ENCODE measurements at places on chromosomes 5 and 9.

GRCh38 chr9:128614728-128615127, 41.9 kb downstream of the DYNC2I2 start:
- DNase-seq: no peak

- DNase-seq: no peak
Measured at GRCh38 chr5:68458416-68459021, 243.0 kb downstream of the PIK3R1 start.

GRCh38 chr5:27038476-27038875, at the start of gene CDH9:
CDH9 (minus strand) TSS chr5:27038586; CDS start chr5:26988333, 50,253 bp downstream.
- peak; percentile 16 for DNase-seq

DNA sequence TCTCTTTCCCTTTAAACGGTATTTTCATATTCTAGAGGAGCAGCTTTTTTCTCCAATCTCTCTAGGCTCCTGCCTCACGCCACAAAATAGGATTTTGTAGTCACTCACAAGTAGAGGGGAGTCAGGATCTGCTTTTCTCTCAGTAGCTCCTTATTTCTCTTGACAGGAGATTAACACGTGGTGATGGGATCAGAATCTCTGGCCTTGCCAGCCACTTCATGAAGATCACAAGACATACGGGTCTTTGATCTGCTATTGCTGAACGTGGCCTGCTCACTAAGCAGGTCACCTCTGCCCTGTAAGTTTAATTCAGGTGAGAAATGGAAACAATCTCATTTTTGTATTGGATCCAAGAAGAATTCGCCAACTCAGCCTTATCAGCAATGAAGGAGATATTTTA, 257.5 kb downstream of the DIRAS2 start:
- no peak for DNase-seq

DNA sequence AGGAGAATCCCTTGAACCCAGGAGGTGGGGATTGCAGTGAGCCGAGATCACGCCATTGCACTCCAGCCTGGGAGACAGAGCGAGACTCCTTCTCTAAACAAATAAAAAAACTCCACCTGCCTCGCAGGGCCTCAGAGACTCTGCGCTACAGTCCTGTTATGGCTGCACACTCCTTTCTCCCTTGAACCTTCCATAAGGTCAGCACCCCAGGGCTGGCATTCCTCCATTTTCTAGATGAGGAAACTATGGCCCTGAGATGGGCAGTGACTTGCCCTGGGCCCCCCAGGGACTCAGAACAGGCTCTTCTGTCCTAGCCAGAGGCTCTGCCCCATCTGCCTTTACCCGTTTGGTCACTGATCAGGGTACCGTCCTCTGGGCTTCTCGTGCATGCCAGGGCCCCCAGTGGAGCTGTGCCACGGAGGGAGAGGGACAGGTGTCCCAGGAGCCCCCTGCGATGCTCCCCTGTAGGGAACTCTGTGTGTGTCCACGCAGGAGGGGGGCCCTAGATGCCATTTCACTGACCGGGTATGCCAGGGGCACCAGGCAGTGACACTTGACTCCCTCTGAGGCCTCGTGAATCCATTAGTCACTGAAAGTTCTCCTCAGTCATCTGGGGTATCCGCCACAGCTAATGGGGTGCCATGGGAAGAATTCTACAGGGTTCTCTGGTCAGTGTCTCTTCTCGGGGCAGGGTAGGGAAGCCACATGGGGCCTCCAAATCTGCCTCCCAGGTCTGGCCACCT, 16.2 kb downstream of the RALGDS start:
- no peak for DNase-seq

DNA sequence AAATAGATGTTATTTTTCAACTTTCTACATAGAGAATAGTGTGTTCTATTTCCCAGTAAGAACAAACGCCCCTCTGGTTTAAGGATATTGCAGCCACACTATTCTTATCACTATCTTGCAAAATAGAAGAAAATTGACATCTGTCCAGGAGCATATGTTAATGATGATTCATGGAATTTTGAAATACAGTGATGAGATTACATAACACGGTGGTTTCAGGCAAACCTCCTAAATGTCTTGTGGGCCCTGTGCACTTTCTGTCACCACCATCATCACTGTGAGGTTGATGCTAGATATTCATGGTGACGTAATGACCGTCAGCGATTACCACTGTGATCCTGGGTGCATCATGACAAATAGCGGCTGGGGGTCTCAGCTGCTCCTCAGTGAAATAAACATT, 48.1 kb downstream of the CFAP90 start:
- DNase-seq: peak; percentile 10
